Brain pericyte (primary cell): ENCODE measurements at places on chromosomes 3 and 15.

DNA sequence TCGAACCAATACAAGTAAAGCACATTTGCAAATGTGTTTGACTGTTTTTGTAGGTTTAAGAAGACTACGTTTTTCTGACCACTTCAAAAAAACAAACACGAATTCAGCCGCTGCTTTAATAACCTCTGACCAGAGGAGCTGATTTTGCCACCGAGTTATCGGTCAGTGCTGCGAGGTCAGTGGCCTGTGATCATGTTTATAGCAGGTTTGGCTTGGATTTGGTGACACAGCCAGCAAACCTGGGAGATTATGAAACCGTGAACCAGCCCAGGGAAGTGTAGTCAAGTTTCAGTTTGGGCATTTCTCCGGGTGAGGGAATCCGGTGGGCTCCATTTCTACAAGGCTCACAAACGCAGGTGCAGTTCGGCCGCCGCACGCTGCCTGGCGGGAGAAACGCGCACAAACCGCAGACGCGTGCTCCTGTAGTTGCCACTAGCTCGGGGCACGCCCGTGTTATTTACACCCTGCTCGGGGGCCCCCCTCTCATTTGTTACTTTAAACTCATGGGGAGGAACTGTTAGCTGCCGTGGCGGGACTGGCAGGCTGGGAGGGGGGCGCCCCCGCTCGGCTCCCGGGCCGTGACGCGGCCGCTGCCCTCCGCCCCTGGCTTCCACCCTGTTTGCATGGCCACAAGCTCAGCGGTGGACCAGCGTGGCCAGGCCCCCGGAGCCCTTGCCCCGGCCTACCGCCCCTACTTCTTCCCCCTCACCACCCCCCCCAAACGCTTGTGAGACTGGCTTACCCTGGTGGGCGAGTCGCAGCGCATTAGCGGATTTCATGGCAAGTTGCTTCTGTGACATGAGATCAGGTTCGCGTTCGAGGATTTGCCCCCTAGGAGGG lies 13.6 kb upstream of the ONECUT1 start:
- no peak for DNase-seq

DNA sequence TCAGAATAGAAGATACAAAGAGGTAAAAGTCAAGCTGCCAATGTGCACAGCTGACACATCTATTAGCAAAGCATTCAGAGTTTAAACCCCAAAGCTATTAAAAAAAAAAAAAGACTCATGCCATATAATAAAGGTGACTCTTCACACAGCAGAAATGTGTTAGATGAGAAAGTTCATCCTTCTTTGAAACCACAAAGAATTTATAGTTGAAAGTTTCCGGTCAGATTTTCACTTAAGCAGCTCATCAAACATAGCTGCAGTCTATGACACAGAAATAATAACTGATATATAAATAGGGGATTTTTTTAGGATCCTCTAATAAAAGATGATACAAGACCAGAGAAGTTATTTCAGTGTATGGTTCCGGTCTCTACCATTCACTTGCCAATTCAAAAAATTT lies 76.6 kb downstream of the WWTR1 start:
- DNase-seq = no peak

GRCh38 chr3:171970301-171970788 lies 69.0 kb upstream of the FNDC3B start:
- no peak for DNase-seq

DNA sequence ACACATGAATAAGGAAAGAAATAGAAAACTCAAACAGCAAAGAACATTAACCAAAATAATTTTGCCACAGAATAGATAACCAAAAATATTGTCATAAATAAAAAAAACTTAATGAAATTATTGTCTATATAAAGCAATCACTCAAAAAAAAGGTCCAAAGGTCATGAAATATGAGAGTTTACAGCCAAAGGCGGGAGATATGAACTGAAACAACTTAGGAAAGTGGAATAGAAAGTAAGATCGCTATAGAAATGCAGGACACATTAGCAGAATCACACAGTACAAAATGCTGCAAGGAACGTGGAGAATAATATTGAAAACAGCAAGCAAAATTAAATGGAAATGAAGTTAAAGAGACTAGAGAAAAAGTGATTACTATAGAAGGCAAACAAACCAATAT lies 375.0 kb upstream of the ARHGEF26 start:
- DNase-seq = no peak

DNA sequence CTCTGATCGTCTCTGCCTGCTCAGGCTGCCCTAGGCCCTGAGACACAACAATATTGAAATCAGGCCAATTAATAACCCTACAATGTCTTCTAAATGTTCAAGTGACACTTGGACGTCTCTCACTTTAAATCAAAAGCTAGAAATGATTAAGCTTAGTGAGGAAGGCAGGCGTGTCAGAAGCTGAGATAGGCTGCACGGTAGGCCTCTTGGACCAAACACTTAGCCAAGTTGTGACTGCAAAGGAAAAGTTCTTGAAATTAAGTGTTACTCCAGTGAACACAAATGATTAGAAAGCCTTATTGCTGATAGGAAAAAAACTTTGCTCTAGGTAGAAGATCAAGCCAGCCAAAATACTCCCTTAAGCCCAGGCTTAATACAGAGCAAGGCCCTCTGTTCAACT lies 2.2 kb downstream of the HPS3 start:
- no peak for DNase-seq

- DNase-seq = no peak
These were observed 85.9 kb downstream of the BOC start for GRCh38 chr3:113297287-113297686.

DNA sequence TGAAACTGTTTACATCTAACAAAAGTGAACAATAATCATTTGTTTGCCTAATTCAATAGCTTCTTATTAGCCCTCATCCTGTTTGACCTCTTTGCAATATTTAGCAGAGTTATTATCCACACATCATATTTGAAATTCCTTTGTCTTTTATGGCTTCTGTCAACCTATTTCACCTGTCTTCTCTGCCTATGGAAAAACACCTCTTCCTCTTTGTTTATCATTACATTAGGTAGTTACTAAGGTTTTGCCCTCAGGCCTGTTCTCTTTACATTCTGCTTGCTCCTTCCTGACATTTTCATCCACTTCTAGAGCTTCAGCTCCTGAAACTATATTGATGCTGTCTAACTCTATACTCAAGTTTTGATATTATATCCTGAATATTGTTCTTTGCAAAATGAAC lies 183.0 kb downstream of the SUCNR1 start:
- DNase-seq = no peak

- no peak for DNase-seq
These were observed 25.2 kb downstream of the CYFIP1 start for GRCh38 chr15:22954798-22955543.

- DNase-seq = no peak
These were observed 40.6 kb downstream of the ACAD9 start for GRCh38 chr3:128919988-128920387.

GRCh38 chr3:108728934-108729333 lies 28.3 kb downstream of the RETNLB start:
- no peak for DNase-seq

DNA sequence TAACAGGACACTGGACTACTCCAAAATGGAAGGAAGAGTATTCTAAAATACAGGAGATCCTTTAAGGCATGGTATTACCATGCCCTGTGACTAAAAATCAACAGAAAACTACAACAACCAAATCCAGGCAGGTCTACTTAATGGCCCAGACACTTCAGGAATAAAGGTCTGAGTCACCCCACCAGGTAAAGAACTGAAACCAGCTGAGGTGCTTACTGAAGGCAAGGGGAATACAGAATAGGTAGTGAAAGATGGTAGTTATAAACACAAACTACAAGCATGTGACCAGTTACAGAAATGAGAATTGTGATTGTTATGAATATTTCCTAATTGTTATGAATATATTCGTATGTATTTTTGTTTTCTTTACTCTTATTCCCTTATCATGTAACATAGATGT lies 13.4 kb downstream of the IFT57 start:
- DNase-seq = no peak

GRCh38 chr3:33202711-33203457 lies 15.7 kb downstream of the SUSD5 start:
- no peak for DNase-seq

DNA sequence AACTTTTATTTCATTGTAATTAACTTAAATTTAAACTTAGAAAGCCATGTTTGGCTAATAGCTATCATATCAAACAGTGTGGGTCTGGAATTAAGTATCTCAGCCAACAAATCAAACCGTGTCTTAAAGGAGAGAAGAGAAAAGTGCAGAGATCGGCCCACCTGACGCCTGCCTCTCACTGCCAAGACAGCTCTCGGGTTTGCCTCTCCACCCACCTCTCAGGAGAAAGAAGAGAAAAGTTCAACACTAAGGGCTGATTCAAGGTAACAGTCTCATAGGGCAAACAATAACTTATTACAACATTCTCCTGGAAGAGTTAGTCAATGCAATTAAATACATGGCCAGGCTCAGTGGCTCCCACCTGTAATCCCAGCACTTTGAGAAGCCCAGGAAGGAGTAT lies 64.8 kb upstream of the PRR20G start:
- DNase-seq = no peak

DNA sequence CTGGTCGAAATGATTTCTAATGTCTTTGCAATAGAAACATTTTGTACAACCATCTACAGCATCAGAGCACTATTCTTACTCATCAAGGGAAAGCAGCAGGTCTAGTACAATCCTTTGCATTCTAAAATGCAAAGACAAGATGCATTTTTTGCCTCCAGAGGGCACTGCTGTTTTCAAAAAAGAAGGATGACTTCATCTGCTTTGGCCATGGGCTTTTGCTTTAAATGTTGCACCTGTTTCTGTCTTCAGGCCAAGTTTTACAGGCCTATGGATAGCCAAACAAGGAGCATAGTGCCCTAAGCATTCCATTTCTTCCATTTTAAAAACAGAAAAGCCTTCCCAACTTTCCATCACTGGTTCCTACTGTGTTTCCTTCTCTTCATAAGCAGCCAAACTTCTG lies 3.4 kb downstream of the PARP9 start:
- no peak for DNase-seq

DNA sequence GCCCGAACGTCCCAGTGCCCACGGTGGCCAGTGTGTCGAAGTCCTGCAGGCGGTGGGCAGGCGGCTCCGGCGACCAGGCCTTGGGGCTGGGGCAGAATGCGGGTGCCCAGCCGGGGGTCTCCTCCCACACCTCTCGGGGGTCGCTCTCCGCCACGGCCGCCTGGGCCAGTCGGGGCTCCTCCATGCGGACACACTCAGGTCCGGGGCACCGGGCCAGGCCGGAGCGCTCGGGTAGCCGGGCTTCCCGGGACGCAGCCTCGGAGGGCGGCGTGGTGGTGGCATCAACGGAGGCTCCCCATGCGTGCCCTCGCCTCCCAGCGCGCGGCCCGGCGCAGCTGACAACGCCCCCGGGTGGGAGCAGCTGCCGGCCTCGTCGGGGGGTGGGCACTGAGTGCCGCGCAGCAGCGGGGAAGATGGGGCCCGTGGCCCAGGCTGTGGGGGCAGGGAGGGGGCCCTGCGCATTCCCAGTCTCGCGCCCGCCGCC lies 30.1 kb upstream of the CERS3 start:
- DNase-seq = no peak

GRCh38 chr15:87896936-87897335 lies 359.6 kb downstream of the NTRK3 start:
- DNase-seq = no peak

GRCh38 chr15:67957435-67958132 lies 96.5 kb upstream of the PIAS1 start:
- no peak for DNase-seq

DNA sequence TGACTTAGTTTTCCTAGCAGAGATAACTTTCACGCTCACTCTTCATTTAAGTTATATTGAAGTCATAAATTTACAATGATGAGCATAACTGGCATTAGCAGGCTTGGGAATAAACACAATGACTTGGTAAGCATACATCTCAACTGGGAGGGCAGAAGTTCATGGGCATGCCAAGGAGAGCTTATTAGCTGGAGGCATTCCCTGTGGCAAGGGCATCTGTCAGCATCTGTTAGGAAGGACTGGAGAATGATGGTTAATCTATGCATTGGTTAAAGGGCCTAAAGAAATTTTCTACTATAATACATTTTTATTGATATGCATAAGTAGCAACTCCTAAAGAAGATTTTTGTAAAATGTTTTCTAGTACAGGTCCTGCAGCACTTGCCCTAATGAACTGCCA lies 52.4 kb downstream of the NEK11 start:
- no peak for DNase-seq

GRCh38 chr15:84715441-84716035 lies 401 bp downstream of the SEC11A start:
- no peak for DNase-seq

DNA sequence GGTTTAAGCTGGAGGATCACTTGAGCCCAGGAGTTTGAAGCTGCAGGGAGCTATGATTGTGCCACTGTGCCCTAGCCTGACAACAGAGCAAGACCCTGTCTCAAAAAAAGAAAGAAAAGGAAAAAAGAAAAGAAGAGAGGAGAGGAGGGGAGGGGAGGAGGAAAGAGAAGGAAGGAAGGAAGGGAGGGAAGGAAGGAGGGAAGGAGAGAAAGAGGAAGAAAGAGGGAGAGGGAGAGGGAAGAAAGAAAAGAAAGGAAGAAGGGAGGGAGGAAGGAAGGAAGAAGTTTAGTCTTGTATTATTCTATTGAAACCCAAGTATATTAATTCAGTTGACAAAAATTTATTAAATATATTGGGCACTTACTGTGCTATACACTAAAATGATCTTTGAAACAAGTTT lies 11.5 kb downstream of the GOLM2 start:
- DNase-seq = no peak

DNA sequence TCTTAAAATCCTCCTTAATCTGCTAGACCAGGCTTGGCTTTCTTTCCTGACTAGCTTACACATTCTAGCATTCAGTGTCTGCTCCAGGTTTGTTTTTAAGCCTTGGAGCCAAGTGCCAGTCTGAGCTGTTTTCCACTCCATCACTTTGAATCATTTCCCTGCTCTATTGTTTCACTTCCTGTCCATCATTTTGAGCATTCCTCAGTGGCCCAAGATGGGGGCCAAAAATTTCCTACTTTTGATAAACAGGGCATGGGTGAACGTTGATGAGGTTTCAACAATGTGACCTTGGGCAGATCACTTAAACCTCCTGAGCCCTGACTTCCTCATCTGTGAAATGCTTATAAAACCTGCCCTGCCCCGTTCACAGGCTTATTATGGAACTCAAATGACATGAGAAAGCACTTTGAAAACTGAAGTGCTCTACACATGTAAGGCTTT lies 4.4 kb downstream of the CYP19A1 start:
- DNase-seq = no peak

DNA sequence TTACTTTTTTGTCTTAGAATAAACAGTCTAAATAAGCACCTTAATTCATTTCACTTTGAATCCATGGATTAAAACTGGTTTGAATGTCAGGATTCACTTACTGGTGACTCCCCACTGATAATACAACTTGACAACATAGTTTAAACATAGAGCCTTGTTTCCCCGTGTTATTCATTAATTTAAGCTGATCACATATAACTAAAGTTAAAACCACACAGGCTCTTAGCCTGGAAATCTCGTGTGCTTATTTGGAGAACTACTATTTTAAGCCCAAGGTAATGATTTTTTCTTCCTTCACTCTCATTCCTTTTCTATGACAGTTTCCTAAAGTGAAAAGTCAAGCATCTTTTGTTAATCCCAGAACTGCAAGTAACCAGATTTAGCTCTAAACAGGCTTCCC lies 64.2 kb downstream of the HACD2 start:
- no peak for DNase-seq
